PC-9 (cell line): ENCODE measurements at places on chromosomes 7 and 10.

GRCh38 chr7:103705542-103705941 is 259.5 kb upstream of the SLC26A5 start:
- no peak for DNase-seq

- no peak for DNase-seq
Measured at GRCh38 chr7:138515001-138515528, 55.0 kb downstream of the TRIM24 start.

- no peak for DNase-seq
Measured at GRCh38 chr10:1434912-1435692, 302.2 kb downstream of the ADARB2 start.

- no peak for DNase-seq
Measured at GRCh38 chr7:111865430-111865829, 303.1 kb upstream of the IMMP2L start.

- no peak for DNase-seq
Measured at GRCh38 chr10:90872648-90873020, 860 bp downstream of the RPP30 start.

- no peak for DNase-seq
Measured at GRCh38 chr10:117928741-117929140, 118.0 kb downstream of the RAB11FIP2 start.

DNA sequence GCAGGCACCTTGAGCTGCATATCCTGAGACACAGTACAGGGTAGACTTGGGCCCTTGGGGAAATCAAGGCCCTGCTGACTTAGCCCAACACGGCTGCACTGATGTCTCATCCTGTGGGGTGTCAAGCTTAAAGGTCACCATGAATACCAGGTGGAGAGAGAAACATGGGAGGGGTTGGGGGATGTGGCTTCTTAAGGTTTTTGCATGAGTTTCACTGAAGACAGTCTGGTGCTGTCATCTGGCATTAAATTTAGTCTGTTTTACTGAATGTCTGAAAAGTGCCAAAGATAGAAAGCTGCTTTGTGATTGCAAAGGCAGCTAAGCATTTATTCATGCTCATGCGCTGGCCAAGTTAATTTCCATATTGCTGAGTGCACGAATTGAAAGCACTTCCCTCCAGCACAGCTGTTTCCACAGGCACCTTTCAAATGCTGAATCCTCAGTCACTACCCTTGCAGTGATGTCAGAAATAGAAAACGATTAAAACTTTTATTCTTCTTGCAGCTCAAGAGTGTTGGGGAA is 102.1 kb downstream of the OSBPL3 start:
- no peak for DNase-seq

DNA sequence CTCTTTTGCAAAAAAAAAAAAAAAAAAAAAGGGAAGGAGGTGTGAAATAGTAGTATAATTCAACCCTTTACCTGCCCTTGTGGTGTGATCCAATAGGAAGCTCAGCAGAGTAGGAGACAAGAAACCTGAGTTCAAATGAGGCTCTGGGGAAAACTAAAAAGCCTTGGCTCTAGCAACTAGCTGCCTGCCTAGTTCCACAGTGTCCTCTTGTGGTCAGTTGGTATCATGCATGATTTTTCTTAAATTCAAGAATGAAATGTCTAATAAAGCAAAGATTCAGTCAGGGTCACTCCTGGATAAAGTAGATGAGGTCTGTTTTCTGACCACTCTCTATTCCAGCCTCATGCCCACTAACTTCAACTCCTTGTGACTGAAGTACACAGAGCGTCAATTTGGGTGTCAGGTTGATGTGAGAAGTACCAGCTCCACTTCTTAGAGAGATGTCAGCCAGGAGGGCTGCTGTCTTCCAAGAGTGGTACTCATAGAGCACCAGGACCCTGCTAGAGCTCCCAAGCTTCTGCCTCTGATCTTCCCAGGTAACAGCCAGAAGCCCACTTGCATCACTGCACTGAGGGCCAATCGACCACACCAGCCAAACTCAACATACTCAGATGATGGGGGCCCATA is 10.5 kb downstream of the LSM5 start:
- DNase-seq = no peak

- DNase-seq = no peak
Measured at GRCh38 chr7:22088827-22089226, 143.1 kb upstream of the CDCA7L start.

DNA sequence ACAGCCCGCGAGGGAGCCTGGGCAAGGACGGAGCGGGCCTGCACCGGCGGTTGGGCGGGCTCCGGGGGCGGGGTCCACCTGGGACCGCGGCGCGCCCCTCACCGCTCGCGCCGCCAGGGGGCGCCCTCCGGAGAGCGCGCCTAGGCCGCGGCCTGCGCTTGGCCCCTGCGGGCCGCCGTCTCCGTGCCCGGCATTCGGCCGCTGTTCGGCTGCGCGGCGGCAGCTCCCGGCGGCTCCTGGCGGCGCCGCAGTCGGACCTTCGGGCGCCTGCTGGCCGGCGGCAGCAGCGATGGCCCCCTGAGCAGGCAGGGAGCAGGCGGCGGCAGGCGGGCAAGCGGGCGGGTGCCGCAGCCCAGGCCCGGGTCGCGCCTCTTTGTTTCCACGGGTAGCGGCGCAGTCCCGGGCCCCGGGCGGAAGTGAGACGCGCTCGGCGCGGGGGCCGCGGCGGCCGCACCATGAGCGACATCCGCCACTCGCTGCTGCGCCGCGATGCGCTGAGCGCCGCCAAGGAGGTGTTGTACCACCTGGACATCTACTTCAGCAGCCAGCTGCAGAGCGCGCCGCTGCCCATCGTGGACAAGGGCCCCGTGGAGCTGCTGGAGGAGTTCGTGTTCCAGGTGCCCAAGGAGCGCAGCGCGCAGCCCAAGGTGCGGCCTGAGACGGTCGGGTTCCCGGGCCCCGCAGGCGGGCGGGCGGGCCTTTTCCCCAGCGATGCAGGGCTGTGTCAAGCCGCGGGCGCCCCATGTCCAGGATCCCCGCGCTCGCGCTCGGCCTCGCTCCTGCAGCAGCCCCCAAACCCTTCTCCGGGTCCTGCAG is at the start of gene INTS15:
INTS15 (plus strand) TSS at position 193 of the 816 bp plus-strand sequence; CDS start at position 456, 263 bp downstream.
- DNase-seq = peak; percentile 90

DNA sequence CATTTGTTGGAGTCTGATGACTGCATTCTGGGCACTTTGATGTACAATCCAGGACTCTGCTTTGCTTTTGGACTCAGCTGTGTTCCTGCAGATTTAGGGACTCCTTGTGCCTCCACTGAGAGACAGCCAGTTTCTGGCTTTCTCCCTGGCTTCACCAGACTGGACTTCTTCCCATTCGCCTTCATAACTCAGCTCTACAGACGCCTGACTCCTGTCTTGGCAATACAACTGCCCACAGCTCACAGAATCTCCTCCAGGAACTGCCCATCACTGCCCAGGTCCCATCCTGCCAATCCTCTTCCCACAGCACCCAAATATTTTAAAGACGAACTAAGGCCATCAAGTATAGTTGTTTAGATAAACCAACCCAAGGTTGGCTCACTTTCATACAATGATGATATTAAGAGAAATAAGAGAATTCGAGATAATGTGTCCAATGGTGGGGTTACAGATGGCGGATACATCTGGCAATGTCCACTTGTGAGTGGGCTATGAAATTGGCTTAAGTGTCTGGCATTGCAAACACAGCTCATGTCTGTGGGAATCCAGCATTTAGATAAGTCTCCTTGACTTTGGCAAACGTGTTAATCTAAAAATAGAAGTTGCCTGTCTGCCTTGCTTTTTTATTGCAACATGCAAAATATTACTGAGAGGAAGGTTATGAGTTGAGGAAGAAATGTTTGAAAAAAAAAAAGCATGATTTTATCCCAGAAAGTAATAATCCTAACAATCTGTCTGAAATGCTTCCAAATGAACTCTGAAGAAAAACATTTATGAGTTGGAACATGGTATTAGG is 95.1 kb downstream of the ITGA8 start:
- DNase-seq = no peak

- DNase-seq = no peak
Measured at GRCh38 chr10:28881171-28881882, 204.0 kb downstream of the BAMBI start.

DNA sequence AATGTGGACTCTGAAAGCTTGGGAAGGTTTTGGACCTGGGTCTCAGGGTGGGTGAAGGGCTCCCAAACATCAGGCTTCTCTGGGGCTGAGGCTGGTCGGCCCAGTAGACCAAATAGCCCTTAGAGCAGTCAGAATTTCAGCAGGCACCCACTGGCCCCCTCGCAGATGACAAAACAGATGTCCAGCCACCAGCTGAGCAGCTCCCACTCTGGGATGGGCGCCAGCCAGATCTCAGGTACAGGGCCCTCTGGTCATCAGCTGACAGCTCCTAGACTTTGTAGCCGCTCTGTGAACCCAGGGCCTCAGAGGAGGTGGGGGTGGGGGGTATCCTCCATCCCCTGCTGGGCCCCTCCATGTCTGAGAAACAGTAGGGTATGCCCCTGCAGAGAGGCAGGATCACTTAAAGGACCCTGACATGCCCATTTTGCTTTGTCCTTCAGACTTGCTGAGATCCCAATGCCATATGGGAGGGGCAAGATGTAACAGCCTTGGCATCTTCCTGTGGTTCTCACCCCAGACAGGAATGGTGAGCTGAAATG is 26.5 kb downstream of the HSPA12A start:
- DNase-seq = no peak

DNA sequence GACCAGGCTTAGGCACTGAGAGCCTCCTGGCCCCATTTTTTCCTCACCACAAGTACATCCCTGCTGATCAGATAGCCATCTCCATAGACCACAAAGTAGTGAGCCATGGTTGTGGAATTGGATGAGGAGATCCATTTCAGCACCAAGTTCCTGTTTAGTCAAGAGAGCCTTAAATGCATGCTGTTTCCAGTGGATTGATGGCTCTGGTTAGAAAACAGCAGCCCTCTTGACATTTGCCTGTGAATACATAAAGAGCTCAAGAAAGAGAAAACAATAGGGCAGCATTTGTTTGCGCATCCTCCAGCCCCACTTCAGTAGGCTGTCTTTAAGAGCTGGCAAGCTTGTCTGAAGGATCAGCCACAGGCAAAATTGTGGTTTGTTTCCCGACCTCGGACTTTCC is 251.2 kb downstream of the POU6F2 start:
- DNase-seq = no peak

DNA sequence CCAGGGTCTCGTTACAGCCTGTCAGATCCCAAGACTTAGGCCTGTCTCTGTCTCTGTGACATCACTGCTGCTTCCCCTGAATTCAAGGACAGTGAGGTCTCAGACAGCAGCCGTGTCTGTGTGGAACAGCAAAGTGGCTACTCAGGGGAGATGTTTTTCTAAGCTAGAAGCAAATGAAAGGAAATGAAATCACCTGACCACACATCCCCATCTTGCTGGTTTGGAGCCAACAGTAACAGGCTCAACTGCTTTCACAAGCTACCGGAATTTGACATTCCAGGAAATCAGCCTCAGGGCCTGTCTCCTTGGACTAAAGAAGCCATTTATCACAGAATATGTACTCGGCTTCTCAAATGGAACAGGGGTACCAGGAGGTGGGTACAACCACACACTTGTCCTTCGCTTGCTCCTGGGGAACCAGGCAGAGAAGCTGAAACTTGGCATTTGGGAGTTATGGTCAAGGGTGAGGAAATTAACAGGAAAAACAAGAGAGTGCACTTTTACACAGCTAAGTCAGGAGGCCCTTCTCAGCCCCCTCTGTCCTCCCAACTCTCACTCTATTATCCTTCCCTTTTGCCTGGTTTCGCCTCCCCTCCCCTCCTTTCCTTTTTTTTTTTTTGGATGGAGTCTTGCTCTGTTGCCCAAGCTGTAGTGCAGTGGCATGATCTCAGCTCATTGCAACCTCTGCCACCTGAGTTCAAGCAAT is 73.2 kb downstream of the SPDYE5 start:
- peak; percentile 94 for DNase-seq

- DNase-seq = no peak
Measured at GRCh38 chr7:11127114-11127785, 153.6 kb downstream of the PHF14 start.

DNA sequence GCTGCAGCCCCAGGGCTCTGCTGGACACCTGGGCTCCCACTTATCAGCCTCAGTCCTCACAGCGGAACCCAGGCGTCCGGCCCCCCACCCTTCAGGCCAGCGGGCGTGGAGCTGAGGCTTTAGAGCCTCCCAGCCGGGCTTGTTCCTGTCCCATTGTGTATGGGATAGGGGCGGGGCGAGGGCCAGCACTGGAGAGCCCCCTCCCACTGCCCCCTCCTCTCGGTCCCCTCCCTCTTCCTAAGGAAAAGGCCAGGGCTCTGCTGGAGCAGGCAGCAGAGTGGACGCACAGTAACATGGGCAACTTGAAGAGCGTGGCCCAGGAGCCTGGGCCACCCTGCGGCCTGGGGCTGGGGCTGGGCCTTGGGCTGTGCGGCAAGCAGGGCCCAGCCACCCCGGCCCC is 2.7 kb downstream of the NOS3 start:
- no peak for DNase-seq
